ENCODE measurements at places on chromosomes 5 and 9.

- no peak for DNase-seq
These were observed 30.7 kb downstream of the PSIP1 start for GRCh38 chr9:15480028-15480427.

DNA sequence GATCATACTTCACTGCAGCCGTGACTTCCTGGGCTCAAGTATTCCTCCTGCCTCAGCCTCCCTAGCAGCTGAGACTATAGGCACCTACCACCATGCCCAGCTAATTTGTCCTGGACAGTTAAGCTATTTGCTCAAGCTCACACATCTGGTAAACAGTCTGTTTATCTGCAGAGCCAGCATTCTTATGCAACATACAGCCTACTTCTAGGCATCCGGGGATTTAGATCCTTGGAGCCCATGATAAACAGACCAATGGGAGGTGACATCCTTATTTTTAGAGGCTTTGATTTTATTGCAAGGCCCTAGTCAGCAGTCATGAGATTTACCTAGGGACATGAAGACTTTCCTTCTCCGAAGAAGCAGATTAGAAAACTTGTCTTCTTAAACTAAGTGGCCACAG is 21.0 kb downstream of the ATOX1 start:
- DNase-seq, result no peak

- DNase-seq, result no peak
These were observed 735.3 kb upstream of the ZNF608 start for GRCh38 chr5:125481506-125482465.

GRCh38 chr9:123893831-123894460 is 36.0 kb downstream of the DENND1A start:
- no peak for DNase-seq

GRCh38 chr5:150662731-150663516 is 1.9 kb downstream of the MYOZ3 start:
- no peak for DNase-seq

DNA sequence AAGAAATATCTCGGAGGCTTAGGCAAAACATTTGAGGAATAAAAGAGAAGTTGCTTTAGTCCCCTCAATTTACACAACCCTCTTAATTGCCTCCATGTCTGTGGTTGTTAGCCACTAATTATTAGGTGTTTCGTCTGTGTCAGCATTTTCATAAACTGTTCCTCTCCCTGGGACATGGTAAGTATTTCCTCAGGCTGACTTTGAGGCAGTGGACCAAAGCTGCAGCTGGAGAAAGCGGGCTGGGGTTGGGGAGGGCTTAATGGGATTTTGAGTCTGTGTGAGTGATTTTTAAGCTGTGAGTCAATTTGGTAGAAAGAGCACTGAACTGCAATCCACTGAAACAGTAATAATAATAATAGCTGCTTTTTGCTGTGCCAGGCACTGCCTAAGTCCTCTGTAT is 13.0 kb upstream of the TTC1 start:
- DNase-seq, result no peak

DNA sequence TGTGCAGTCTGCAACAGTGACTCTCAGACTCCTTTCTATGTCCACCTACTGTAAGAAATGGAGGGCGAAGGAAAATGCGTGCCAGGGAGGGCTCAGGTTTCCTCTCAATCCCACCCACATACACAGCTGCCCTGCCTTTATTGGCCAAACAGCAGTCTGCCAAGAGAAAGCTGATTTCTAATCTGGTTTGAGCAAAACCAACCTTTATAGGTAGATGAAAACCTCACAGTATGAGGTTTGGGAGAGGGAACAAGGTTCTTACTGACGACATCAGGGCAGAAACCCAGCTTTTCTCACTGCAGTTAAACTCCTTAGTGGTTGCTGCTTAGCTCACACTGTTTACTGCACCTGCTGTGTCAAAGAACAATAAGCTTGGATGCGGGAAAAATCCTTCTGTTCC is 152.3 kb upstream of the KLF9 start:
- DNase-seq, result no peak

- no peak for DNase-seq
These were observed 125.9 kb downstream of the SYK start for GRCh38 chr9:90927496-90927895.

DNA sequence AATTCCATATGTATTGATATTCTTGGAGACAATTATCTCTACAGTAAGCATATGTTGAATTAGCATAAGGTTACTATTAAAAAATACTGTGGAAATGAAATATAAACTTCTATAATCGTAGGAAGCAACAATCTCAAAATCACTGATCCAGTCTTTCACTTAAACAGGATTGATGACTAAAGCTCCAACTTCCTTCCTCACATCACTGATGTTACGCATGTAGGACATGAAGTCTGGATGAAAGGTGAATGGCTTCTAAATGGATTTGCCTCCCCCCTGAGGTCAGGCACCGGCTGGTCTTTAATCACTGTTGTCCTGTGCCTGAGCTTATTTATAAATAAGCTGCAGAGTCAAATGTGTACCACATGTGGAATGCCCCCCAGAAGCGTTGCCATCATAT is 157.1 kb upstream of the NFIB start:
- no peak for DNase-seq

DNA sequence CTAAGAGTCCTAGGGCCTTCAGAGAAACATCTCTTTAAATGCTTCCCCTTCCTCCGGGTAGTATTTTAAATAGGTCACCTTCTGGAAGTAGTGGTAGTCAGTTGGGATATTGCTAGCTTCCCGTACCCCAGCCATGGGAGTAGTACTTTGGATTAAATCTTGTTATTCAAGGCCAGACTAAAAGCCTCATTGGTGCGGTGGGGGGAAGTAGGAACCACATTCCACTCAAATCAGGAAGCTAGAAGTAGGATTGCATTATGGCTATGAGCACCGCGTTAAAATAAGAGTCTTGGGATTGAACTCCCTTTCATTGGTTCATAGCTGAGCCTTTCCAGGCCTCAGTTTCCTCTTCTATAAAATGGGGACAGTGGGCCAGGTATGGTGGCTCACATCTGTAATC is 6.7 kb downstream of the KCNIP1 start:
- no peak for DNase-seq

GRCh38 chr9:120486835-120487234 is 93.1 kb downstream of the CDK5RAP2 start:
- no peak for DNase-seq

DNA sequence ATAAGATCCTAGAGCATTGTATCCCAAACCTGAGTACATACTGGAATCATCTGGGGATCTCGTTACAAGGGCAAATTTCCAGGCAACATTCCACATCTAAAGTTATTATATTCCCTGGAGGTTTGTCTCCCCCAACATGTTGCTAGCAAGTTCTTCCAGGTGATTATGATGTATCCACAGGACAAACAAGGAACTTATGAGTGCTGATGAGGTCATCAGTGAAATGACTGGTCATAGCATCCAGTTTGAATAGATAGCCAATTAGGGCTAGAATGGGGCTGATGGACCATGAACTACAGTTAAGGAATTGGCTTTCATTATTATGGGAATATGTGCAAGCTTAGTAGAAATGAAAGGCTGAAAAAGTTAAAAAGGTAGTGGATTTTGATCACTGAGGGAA is 115.2 kb downstream of the CWC27 start:
- no peak for DNase-seq

- no peak for DNase-seq
These were observed 434.0 kb downstream of the NFIB start for GRCh38 chr9:13879981-13880380.

DNA sequence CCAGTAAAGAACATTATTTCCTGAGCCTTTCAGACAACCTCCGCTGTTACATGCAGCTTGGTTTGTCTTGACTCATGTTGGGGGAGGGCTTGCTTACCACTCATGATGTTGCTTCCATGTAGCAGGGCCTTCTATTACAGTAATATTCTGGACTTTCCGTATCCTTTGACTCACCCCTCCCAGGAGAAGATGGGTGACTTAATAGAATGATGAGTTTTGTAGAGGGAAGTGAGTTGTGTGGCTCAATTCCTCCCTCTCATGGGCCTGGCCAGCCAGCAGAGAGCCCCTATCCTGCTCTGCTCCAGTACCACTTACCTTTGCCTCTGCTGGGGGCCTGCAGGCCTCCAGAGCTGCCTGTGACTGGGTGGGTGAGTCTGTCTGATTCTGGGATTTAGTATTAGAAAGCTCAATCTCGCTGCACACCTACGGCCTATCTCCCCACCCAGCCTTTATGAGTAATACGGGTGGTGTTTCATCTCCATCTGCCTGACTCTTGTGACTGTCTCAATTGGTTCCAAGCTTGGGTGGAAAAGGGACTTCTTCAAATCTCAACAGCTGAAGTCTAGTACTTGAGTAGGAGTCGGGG is 52.6 kb upstream of the KLF9 start:
- no peak for DNase-seq
